A549 (cell line): ENCODE measurements at places on chromosomes 5 and 9.

DNA sequence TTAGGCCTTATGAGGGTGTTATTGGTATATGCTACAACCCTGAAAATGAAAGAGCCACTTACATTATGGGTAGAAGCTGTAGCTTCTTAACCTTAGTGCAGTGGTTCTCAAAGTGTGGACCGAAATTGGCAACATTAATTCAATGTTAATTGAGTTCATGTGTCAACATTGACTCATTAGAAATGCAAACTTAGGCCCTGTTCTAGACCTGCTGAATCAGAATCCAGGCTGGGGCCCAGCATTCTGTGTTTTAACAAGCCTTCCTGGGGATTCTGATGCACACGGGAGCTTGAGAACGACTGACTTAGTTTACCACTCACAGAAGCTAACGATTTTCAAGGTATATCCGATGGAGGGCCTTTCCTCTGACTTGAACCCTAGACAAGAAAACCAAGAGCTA, 7.3 kb downstream of the VLDLR start:
- DNase-seq = no peak

DNA sequence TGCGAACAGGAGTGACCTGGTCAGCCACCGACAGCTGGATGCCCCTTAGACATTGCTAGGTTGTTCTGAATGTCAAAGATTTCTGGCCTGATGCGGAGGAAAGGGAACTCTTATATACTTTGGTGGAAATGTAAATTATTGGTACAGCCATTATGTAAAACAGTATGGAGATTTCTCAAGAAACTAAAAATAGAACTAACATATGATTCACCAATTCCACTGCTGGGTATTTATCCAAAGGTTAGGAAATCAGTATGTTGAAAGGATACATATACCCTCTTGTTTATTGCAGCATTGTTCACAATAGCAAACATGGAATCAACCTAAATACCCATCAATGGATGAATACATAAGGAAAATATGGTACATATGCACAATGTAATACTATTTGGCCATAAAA, 31.8 kb downstream of the DMRT3 start:
- no peak for DNase-seq

- no peak for DNase-seq
Observed at GRCh38 chr5:124504081-124504916, 242.1 kb downstream of the ZNF608 start.

- no peak for DNase-seq
Observed at GRCh38 chr5:134793111-134793510, 34.5 kb downstream of the DDX46 start.

- no peak for DNase-seq
Observed at GRCh38 chr5:56307714-56308333, 74.7 kb upstream of the ANKRD55 start.

DNA sequence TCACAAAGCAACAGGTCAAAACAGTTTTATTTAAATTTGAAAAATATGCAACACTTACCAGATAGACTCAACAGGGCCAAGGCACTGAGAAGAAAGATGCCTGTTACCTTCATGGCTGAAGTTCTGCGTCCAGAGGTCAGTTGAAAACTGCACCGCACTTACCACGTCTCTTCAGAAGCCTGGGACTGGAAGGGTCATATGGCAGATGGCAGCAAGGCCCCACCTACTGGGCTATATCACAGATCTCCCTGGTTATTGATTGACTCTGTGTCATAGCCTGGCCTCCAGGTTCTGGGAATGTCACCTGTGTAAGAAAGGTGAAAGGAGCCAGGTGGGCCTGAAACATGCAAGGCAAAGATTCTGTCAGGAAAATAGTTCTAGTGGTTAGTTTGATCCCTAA, at the start of gene SPINK1:
Gene SPINK1, minus strand, starts transcription at position 207 of the 400 bp plus-strand sequence. Its CDS starts 94 bp downstream, at position 113.
- no peak for DNase-seq

- DNase-seq = no peak
Observed at GRCh38 chr5:51389577-51390463, 6.6 kb downstream of the ISL1 start.

DNA sequence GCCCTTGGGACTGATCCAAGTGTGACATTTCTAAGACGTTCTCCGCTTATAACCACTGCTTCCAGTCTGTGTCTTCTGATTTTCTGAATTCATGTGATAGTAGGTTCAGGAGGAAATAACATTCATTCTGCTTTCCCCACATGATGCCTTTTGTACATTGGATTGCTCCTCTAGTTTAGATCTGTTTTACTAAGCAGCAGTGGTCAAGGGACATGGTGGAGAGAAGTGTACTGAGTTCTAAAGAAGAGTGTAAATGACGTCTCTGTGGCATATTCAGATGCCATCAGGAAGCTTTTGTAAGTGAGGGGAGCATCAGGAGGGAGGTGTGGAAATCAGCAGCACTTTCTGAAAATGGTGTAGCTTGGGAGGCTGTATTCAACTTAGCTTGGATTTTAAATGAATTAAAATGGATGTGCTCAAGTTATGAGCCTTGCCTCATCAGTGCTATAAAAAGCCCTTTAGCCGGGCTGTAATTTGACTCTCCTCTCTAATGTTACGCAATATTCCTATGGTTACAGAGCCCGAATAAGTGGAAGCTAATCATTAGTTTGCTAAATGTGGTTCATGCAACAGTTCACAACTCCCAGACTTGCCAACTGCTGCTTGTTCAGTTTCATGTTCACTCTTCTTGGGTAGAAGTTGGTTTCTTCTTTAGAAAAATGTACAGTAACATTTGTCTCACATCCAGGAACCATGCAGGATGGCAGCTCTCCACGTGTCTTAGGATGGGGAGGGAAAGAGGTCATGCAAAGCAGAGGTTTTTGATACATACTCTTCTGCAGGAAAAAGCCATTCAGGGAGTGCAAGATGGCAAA, 281.3 kb downstream of the ARHGAP26 start:
- DNase-seq = no peak

DNA sequence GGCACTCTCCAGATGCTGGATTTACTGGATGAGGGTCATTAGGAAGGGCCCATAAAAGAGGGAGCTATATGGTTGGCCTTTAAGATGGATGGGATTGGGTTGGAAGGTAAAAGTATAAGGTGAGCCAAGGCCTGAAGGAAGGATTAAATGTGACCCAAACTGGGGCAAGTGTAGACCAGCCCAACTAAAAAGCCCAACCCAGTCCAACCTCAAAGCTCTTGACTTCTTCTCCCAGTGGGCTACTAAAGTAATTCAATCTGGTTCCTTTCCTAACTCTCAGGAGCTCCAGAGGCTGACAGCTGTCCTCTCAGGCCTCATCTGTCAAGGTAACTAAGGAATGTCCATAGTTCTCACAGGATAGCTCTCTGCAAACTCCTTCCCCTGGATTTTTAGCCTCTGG, 122.2 kb upstream of the EFNA5 start:
- DNase-seq = no peak

GRCh38 chr5:44871401-44871800, 62.7 kb downstream of the MRPS30 start:
- DNase-seq = no peak

DNA sequence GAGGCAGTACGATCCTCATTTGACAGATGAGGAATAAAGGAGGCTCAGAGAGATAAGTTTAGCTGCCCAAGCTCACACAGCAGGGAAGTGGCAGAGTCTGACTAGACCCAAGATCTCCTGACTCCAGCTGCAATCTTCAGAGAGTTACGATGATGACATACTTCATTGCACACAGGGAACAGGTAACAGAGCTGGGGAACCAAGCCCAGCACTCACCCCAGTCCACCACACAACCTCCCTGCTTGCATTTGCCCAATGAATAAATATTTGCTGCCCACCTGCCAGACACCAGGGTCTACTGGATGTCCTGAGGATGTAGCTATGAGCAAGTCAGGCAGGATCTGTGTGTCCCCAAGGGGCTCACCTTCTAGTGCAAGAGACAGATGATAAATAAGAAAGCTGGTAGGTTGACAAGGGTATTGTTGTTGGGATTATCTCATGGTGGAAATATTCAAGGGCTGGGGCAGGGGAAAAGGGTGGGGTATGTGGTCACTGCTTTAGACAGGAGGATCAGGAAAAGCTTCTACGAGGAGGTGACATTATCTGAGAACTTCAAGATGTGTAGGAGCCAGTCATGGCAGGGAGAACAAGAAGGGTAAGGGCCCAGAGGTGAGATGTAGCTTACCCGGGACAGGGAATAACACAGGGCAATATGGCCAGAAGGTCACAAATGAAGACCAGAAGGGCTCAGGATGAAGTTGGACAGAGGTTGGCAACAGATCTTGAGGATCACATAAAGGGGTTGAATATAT, 28.6 kb upstream of the CPEB4 start:
- DNase-seq = no peak

GRCh38 chr5:170288151-170288550, 9.4 kb downstream of the LCP2 start:
- DNase-seq = no peak
